ENCODE measurements at places on chromosomes 7 and 10.

- no peak for DNase-seq
Observed at GRCh38 chr7:6160191-6160623, 112.2 kb downstream of the CYTH3 start.

GRCh38 chr7:154746571-154747360 is 256.2 kb downstream of the PAXIP1 start:
- no peak for DNase-seq

- DNase-seq: no peak
Observed at GRCh38 chr10:102175415-102175814, 23.2 kb downstream of the NOLC1 start.

GRCh38 chr10:132687181-132687892 is 98.6 kb downstream of the NKX6-2 start:
- no peak for DNase-seq

GRCh38 chr10:5609952-5610616 is 56.3 kb downstream of the ASB13 start:
- no peak for DNase-seq

DNA sequence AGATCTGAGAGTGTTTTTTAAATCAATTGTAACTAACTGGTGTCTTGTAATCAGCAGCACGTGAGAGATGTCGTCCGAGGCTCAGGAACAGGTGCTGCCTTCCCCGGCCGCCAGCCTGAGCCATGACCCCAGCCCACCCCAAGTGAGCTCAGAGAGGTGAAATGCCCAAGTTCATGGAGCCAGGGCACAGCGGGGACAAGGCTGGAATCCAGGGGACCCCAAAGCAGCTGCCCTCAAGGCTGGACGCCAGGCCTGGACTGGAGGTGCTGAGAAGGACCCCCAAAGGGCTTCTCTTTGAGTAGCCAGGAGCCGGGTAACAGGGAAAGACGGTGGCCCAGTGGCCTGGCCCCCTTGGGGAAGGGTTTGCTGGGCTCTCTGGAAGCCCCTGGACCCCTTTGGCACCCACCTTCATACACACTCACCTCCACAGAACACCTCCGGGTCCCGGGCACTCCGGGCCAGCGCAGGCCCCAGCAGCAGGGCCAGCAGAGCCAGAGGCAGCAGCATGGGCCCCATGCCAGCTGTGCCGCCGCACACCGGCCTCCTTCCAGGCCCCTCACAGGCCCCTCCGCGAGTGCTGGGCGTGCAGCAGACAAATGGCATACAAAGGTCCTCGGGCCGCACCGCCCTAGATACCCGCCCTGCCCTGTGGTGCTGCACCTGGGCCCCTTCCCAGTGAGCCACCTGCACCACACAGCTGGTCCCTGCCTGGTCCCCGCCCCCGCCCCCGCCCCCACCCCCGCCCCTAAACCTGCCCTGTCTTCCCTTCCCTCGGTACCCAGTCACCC is 24.0 kb upstream of the CNPY1 start:
- DNase-seq: no peak
